GM23338 (cell line): ENCODE measurements at places on chromosomes 7 and 10. TPM values are rescaled to one million over a fixed set of nuclear protein-coding genes. Genes with fewer than 3 reads are reported as not detected.

Gene MCM10
- 30.7 and 38.2 TPM in 2 replicates for total RNA-seq

- DNase-seq = no peak
Measured at GRCh38 chr10:110134917-110135316, 72.5 kb upstream of the MXI1 start.

Gene ST8SIA6
- total RNA-seq = 2.3 TPM in 2 replicates

GRCh38 chr7:114100810-114101209 lies 182.0 kb upstream of the PPP1R3A start:
- DNase-seq = no peak

GRCh38 chr7:155807789-155808548 lies 4.3 kb downstream of the SHH start:
- peak; percentile 35 for DNase-seq

Gene FKBP9
- total RNA-seq = 13.0 and 15.8 TPM in 2 replicates

DNA sequence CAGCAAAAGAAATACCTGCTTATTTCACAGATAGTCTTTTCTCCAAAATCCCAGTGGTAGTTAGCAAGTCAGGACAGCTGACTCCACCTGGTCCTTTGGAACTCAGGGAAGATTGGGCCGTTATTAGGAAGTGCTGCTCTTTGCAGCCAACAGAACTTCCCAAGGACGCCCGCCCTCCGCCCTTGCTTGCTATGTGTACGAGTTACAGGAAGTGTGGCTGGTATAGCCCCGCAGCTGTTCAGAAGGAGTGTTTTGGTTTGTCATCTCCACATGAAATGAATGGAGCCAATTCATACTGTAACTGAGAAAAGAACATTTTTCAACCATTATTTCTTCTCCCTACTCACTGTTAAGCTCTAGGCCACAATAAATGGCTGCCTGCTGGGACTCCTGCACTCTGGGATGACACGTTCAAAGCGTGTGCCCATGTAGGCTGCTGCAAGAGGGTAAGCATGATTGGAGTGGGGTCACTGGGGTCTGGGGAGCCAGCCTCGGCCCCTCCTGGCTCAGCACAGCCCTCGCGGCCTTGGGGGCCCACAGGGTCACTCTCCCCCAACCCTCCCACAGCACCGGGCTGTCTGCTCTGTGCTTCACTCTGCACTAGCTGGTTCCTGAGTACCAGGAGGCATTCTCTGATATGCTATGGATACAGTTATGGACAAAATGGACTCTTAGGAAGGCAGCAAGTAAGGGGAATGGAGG lies 244.0 kb downstream of the EBF3 start:
- DNase-seq = no peak

Gene ARF5
- 196 TPM in 2 replicates for total RNA-seq

- peak; percentile 70 for DNase-seq
Measured at GRCh38 chr7:73888959-73889358, 28.0 kb downstream of the TMEM270 start.

GRCh38 chr10:75395066-75395931 lies 6.3 kb downstream of the ZNF503 start:
- peak; percentile 76 for DNase-seq

Gene VSTM4
- 0.23 and 0.66 TPM in 2 replicates for total RNA-seq

Gene DGKB
- total RNA-seq = 2.6 and 11.5 TPM in 2 replicates

- peak; percentile 62 for DNase-seq
Measured at GRCh38 chr7:112665709-112666108, 124.5 kb downstream of the TMEM168 start.
